ENCODE measurements at places on chromosomes 7 and 10. TPM values are rescaled to one million over a fixed set of nuclear protein-coding genes. Genes with fewer than 3 reads are reported as not detected.

The PRKCQ gene
- total RNA-seq: 59.3 TPM

The GPNMB gene
- total RNA-seq: 5.9 TPM

The LRGUK gene
- 0.60 TPM for total RNA-seq

The VAX1 gene
- total RNA-seq: not detected

The OR6B1 gene
- total RNA-seq: not detected

The TRUB1 gene
- total RNA-seq: 12.3 TPM

DNA sequence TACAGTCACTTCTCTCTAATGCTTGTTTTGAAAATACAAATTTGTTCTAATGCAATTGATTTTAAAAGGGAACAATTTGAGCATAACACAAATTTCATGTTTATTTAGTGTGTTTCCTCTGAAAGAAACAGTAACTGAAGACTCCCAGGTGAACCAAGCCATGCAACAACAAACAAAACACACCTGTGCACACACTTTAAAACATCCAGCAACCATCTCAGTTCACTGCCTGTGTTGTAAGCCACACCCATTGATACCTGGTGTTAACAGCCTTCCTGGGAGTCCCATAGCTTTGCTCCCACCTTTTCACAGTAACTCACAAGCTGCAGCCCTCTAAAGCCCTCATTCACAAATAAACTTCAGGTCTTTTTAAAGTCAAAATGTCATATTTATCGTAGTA lies 89.3 kb downstream of the DOCK4 start:
- peaks cover 16% of the 10 kb centered on the region for H3K27me3 ChIP-seq
- no peaks in the 10 kb centered on the region for H3K36me3 ChIP-seq
- H3K4me1 ChIP-seq: no peaks in the 10 kb centered on the region
- H3K27ac ChIP-seq: no peak overlapping the region

DNA sequence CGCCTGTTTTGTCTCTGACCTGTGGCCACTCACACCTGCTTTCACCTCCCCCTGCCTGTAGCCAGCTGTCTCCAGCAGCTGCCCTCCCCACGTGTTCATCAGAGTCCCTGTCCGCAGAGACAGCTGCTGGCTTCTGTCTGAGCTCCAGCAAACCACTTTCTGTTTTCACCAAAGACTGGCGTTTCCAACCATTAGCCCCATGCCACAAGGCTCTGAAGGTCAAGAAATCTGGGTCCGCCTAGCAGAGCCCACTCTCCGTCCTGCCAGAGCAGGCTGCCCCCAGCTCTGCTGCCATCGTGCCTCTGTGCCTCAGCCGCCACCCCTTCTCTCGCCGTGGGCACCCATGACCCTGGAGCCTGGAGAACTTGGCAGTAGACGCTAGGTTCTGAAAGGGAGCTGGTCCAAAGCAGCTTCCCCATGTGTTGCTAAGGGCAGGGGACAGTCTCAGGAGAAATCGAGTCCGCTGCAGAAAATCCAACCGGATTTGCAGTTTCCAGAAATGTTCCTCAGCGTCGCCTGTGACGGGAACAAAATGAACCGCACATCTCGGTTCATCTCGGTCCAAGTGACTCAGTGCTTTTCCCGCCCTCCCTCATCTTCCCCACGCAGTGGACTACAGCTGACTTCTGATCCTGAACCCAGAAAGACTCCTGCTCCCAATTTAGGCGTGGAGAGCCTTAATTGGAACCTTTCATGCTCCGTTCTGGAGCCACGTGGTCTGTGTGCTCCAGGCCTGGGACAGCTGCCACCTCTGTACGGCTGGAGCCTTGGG lies 28.0 kb downstream of the TMEM120A start:
- no peak overlapping the region for H3K4me3 ChIP-seq
- H3K27me3 ChIP-seq: no peaks in the 10 kb centered on the region
- H3K4me1 ChIP-seq: peaks cover 6% of the 10 kb centered on the region
- no peak for DNase-seq
- H3K27ac ChIP-seq: no peak overlapping the region

GRCh38 chr7:5701085-5701914 lies 80.2 kb downstream of the RNF216 start:
- H3K27me3 ChIP-seq: no peaks in the 10 kb centered on the region
- DNase-seq: no peak
- H3K4me3 ChIP-seq: peak overlapping the region; percentile 57
- H3K36me3 ChIP-seq: peaks cover 4% of the 10 kb centered on the region

DNA sequence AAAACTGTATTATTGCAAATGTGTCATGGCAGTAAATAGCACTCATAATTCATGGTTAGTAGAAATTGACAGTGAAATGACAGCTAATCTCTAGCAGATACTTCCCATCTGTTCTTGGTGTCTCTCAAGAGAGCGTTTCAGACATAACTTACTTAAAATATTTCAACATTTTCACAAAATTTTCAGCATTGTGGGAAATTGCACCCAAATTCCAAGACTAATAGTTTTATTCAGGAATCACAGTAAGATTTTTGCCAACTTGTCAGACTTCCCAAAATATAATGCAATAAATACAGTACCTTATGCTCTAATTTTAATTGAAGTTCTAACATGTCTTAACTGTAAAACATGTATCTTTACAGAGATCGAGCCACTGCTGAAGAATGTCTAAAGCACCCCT lies 41.2 kb downstream of the STK17A start:
- peaks cover 40% of the 10 kb centered on the region for H3K36me3 ChIP-seq
- peak overlapping the region; percentile 60 for H3K4me3 ChIP-seq
- peaks cover 80% of the 10 kb centered on the region for H3K4me1 ChIP-seq
- peak overlapping the region; percentile 52 for H3K27ac ChIP-seq
- peaks cover 2% of the 10 kb centered on the region for H3K27me3 ChIP-seq

- no peak overlapping the region for H3K27ac ChIP-seq
- peaks cover 9% of the 10 kb centered on the region for H3K27me3 ChIP-seq
- H3K4me3 ChIP-seq: no peak overlapping the region
- H3K36me3 ChIP-seq: no peaks in the 10 kb centered on the region
- no peaks in the 10 kb centered on the region for H3K4me1 ChIP-seq
Observed at GRCh38 chr7:55325371-55325792, 39.8 kb upstream of the LANCL2 start.

DNA sequence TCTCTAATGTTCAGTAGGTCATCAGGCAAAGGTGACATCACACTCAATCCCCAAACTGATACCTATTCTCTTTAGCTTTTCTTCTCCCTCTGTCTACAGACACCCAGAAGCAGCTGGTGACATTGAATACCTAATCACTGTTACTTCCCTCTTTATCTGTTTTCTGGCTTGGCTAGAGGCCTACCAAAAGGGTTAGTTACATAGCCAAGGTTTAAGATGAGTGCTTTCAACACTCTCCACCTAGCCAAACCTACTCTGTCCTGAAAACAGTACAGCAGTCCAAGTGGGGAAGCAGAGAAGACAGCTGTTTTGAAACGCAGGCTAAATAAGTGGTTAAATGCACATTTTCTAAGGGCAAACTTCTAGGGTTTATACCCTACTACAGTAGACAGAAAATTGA lies 39.4 kb downstream of the CCNJ start:
- H3K4me1 ChIP-seq: no peaks in the 10 kb centered on the region
- no peak overlapping the region for H3K4me3 ChIP-seq
- no peak for DNase-seq
- peaks cover 13% of the 10 kb centered on the region for H3K36me3 ChIP-seq
- H3K27ac ChIP-seq: no peak overlapping the region

GRCh38 chr7:47982610-47983009 lies 3.2 kb upstream of the HUS1 start:
- H3K4me3 ChIP-seq: no peak overlapping the region
- H3K4me1 ChIP-seq: peaks cover 18% of the 10 kb centered on the region
- H3K27ac ChIP-seq: no peak overlapping the region
- H3K27me3 ChIP-seq: no peaks in the 10 kb centered on the region

- no peaks in the 10 kb centered on the region for H3K27me3 ChIP-seq
- no peak for DNase-seq
- H3K4me1 ChIP-seq: no peaks in the 10 kb centered on the region
- H3K4me3 ChIP-seq: no peak overlapping the region
Observed at GRCh38 chr7:40348126-40348728, 213.4 kb downstream of the SUGCT start.

DNA sequence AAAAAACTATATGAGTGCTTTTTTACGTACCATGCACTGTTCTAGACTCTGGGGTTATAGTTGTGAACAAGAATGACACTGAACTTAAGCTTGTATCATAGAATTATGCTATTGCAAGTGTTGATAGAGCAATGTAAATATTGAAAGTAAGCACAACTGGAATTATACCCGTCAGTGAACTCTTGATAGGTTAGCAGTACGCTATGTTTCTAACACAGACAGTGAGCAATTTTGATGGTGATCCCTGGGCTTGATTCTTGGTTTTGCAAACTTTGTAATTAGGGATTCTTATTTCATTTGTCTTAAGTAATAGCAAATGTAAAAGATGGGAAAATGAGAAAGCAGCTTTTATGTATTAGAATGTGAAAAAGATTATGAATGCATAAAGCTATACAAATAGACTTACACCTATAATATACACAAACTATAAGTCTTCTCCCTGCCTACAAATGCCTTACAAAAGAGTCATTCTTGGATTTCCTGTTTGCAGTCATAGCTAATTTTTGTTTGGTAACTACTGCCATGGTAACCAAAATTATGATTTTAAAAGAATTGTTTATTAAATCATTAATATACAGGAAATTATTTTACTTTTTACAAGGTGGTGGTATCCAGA lies 6.7 kb downstream of the TES start:
- DNase-seq: no peak
- H3K27me3 ChIP-seq: no peaks in the 10 kb centered on the region
- H3K4me3 ChIP-seq: peak overlapping the region; percentile 6
- H3K27ac ChIP-seq: no peak overlapping the region
- no peaks in the 10 kb centered on the region for H3K36me3 ChIP-seq
- peaks cover 82% of the 10 kb centered on the region for H3K4me1 ChIP-seq

- DNase-seq: no peak
- H3K27me3 ChIP-seq: no peaks in the 10 kb centered on the region
- no peaks in the 10 kb centered on the region for H3K4me1 ChIP-seq
Observed at GRCh38 chr10:114686013-114686412, 27.9 kb upstream of the ABLIM1 start.

DNA sequence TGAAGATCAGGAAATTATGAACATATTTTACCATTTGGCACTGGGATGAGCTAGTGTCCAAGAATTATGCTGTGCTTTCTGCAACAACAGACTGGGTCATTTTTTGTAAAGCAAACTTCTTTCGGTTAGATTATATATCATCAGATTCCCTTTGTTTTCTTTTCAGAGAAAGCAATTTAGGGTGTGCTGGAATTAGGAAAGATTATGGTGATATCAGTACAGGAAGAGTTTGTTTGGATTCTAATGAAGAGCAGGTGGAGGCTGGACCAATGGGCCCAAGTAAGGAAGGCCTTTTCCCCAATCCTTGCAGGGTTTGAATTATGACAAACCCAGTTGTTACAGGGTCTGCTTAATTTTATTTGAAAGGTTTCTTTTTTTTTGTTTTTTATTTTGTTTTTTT lies 1092.8 kb downstream of the KCNMA1 start:
- no peak for DNase-seq
- no peak overlapping the region for H3K27ac ChIP-seq
- H3K36me3 ChIP-seq: no peaks in the 10 kb centered on the region
- H3K4me3 ChIP-seq: no peak overlapping the region
- H3K27me3 ChIP-seq: peaks cover 9% of the 10 kb centered on the region

- DNase-seq: no peak
- peaks cover 9% of the 10 kb centered on the region for H3K36me3 ChIP-seq
- H3K27me3 ChIP-seq: peaks cover 42% of the 10 kb centered on the region
- H3K4me3 ChIP-seq: peak overlapping the region; percentile 98
- H3K4me1 ChIP-seq: peaks cover 10% of the 10 kb centered on the region
Observed at GRCh38 chr10:90871279-90871765, 452 bp upstream of the RPP30 start.

GRCh38 chr7:51078653-51079052 lies 238.0 kb downstream of the COBL start:
- DNase-seq: no peak
- peaks cover 5% of the 10 kb centered on the region for H3K4me1 ChIP-seq
- H3K27me3 ChIP-seq: no peaks in the 10 kb centered on the region
- H3K4me3 ChIP-seq: no peak overlapping the region
- H3K27ac ChIP-seq: no peak overlapping the region
- H3K36me3 ChIP-seq: no peaks in the 10 kb centered on the region

DNA sequence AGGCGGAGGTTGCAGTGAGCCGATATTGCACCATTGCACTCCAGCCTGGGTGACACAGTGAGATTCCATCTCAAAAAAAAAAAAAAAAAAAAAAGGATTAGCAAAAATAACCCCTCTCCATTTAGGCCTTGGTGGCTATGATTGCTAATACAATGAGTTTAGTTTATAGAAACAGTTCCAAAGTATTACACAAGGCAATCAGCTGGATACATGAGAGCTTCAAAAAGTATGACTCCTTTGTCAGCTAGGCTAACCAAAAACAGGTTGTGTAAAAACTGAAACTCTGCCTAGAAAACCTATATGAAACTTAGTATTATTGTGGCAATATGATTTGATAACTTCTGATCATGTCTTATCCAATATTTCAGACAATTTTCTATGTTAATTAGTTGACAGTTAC lies 57.2 kb downstream of the SUGCT start:
- DNase-seq: no peak
- no peak overlapping the region for H3K4me3 ChIP-seq
- H3K27ac ChIP-seq: no peak overlapping the region
- no peaks in the 10 kb centered on the region for H3K4me1 ChIP-seq
- no peaks in the 10 kb centered on the region for H3K27me3 ChIP-seq
- H3K36me3 ChIP-seq: peaks cover 7% of the 10 kb centered on the region

DNA sequence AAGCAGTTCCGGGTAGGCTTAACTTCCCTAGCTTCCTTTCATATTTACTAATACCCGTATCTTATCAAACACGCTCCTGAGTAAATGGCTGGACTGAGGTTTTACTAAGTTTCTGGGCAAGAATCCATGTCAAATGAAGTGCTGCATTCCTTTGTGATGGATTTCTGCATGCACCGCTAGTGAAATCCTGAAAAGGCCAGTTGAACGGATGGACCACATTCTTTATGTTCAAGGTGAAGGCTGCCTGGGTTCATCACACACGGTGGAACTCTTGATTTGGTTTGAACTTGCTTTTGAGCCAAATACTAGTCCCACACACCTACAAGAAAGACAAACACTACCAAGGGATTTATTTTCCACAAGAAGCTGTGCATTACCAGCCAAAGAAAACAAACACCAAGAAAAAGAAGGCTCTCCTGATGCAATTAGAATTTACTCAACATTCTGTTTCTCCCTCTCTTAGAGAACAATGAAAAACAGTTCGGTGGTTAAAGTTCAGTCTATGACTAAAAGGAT lies 255.0 kb upstream of the SEMA3C start:
- no peaks in the 10 kb centered on the region for H3K27me3 ChIP-seq
- H3K36me3 ChIP-seq: peaks cover 4% of the 10 kb centered on the region
- H3K27ac ChIP-seq: no peak overlapping the region
- H3K4me3 ChIP-seq: no peak overlapping the region
- no peak for DNase-seq
- H3K4me1 ChIP-seq: no peaks in the 10 kb centered on the region

GRCh38 chr10:124535731-124536495 lies 74.3 kb downstream of the LHPP start:
- DNase-seq: no peak
- H3K36me3 ChIP-seq: no peaks in the 10 kb centered on the region
- H3K27ac ChIP-seq: no peak overlapping the region

- H3K36me3 ChIP-seq: no peaks in the 10 kb centered on the region
- no peak overlapping the region for H3K27ac ChIP-seq
- H3K4me3 ChIP-seq: no peak overlapping the region
- no peaks in the 10 kb centered on the region for H3K27me3 ChIP-seq
- no peak for DNase-seq
- peaks cover 2% of the 10 kb centered on the region for H3K4me1 ChIP-seq
Observed at GRCh38 chr7:87231711-87232110, 12.2 kb upstream of the TMEM243 start.
